ENCODE measurements at places on chromosomes 11 and 22.

GRCh38 chr22:31561238-31561887 lies 65.0 kb downstream of the SFI1 start:
- peak; percentile 75 for DNase-seq

- DNase-seq, result no peak
Measured at GRCh38 chr11:62863687-62864335, 16.9 kb upstream of the SLC3A2 start.

GRCh38 chr11:91350931-91351330 lies 873.7 kb upstream of the FAT3 start:
- no peak for DNase-seq

GRCh38 chr11:98531576-98531975 lies 489.2 kb upstream of the CNTN5 start:
- no peak for DNase-seq

- DNase-seq, result peak; percentile 64
Measured at GRCh38 chr22:20803696-20804324, 29.9 kb downstream of the SERPIND1 start.

DNA sequence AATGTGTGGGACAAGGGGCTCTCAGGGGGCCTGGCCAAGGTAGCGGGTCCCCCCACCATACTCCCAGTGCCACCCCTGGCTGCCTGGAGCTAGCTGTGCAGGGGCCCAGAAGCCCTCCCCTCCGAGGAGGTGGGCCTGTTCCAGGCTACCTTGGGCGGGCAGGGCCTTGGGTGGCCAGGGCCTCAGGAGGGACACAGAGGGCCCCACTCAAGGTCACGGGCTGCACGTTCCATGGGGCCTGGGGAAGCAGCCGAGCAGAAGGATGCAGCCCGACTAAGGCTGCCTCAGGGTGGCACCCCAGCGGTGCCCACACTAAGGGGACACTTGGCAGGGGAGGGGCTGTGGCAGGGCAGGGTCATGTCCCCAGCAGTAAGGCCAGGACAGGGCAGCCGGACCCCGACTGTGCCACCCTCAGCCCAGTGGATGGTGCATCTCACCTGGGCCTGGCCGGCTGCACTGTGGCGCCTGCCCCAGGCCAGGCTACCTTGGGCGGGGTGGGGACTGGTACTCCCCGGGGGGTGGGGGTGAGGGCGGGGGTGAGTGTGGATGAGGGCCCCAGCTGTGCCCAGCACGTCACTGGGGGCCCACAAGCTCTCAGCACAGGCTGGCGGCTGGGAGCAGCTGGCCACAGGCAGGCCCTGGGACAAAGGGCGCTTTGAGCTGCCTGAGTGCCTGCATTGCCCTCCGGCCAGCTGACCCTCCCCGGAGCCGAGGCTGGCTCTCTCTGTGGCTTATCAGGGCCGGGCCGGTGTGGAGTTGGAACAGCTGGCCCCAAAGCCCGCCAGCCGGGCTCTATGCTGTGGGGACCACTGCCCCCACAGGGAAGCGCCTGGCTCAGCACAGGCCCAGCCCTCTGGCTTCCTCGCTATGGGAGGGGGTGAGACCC lies 117.1 kb downstream of the KCNQ1 start:
- no peak for DNase-seq

GRCh38 chr11:45305874-45306623 lies 19.9 kb upstream of the SYT13 start:
- DNase-seq, result peak; percentile 19

DNA sequence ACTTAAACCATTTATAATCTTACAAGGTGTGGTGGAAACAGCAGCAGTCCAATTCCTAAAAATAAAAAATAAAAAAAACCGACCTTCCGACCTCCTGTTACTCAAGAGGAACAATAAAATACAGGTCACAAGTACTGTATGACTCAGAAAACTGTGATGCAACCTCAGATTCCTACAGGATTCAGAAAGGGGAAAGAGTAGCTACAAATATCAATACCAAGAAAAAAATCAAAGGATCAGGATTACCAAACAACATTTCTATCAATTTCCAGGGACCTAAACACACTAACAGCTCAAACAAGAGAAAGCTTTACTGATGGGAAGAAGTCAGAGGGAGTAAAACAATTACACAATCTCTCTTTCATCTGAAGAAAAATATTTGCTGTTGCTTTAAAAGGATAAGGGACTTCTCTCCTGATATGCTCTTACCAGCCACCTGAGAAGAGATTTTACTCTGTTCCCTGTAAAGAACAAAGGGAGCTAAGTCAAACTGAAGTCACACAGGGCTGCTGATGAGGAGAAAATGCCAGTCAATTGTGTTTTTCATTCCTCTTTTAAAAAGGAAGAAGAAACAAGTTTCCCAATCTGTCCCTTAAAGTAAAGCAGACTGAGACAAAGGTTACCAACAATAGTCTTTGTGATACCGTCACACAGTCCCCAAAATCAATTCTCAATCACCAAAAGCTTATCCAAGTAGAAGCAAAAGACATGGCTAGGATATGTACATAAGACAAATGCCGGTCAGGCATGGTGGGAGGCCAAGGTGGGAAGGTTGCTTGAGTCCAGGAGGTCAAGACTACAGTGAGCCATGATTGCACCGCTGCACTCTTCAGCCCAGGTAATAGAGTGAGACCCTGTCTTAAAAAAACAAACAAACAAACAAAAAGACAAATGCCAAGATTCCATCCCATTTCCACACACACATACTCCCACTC lies 39.3 kb downstream of the AMBRA1 start:
- no peak for DNase-seq

GRCh38 chr22:47233316-47234243 lies 471.1 kb downstream of the TBC1D22A start:
- DNase-seq, result no peak

DNA sequence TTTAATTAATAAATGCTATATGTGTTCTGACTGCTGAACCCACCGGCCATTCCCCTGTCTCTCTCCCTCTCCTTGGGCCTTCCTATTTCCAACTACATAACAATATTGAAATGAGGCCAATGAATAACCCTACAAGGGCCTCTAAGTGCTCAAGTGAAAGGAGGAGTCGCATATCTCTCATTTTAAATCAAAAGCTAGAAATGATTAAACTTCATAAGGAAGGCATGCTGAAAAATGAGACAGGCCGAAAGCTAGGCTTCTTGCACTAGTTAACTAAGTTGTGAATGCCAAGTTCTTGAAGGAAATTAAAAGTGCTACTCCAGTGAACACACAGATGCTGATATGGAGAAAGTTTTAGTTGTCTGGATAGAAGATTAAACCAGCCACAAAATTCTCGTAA lies 109.2 kb downstream of the TSPAN18 start:
- no peak for DNase-seq

DNA sequence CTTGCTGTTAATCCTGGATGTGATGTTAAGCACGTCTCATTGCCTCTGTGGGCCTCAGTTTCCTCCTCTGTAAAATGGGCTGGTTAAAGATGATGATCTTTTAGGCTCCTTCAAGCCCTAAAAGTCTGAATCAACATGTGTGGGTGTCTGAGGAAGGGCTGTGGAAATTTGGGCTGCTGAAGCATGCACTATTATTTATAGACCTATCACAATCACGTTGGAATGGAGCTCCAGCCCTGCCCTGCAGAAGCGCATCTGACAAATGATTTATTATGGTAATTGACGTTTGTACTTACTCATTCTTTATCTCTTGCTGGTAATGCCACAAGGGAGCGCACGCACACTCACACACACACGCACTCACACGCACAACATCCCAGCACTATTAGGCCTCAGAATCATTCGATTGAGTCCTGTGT lies 20.4 kb downstream of the P2RX3 start:
- no peak for DNase-seq

DNA sequence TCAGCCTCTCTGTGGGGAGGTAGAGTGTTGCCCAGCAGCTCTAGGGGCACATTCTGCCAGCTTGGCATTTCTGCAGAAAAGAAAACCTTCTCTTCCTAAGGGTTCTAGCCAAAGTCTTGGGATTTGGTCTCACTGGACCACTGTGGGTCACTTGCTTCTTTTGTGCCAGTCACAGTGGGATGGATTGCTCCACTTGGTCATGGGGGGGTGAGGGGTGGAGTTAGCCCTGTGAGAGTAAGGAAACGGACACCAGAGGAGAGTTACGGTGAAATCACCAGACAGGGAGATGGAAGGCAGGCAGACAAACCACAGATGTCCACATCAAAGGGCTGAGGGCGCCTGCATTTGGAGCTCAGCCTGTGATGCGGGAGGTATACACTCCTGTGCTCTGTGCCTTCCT lies 10.8 kb downstream of the SGSM1 start:
- DNase-seq, result no peak

DNA sequence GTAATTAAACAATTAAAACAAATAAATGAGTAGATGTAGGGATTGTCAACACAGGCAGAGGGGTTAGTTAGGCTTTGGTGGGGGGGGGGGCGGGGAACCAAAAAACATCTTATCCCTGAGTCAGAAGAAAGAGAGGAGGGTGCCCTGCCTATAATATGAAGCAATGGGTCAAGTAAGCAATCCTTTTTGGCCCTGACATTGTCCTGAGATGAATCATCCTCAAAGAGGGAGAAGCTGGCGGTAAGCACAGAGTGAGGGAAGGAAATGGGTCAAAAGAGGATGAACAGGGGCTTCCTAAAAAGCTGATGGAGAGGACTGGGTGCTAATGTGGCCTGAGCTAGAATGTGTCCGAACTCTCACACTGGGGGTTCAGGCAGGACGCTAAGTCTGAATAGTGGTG lies 4.7 kb downstream of the OLFML1 start:
- DNase-seq, result no peak

- DNase-seq, result no peak
Measured at GRCh38 chr11:62398011-62398994, 20.5 kb upstream of the SCGB1A1 start.

GRCh38 chr11:111452146-111452545 lies 60.0 kb downstream of the BTG4 start:
- DNase-seq, result peak; percentile 47

DNA sequence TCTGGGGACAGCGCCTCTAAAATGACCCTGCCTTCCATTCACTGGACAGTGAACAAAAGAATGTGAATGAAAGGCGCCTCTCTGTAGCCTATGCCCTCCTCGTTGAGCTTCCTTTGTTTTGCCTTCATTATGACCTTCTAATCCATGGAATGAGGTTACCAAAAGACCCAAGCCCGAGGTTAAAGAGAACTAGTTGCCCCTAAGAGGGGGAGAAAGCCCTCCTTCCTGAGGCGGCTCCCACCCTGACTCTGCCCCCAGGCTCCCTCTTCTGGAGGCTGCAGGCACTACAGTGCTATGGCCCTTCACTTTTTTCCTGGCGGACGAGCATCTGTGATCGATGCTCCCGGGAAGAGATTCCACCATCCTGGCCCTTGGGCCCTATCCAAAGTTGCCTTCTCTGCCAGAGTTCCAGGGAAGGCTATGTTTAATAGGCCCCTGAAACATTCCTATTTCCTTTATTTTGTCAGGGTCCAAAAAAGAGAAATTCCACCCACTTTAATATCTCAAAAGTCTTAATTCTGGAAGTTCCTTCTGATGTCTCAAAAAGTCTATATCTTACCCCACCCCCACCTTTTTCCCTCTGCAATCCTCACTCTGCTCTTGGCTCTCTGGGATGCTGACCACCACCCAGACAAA lies 147.3 kb downstream of the FEZ1 start:
- peak; percentile 74 for DNase-seq

DNA sequence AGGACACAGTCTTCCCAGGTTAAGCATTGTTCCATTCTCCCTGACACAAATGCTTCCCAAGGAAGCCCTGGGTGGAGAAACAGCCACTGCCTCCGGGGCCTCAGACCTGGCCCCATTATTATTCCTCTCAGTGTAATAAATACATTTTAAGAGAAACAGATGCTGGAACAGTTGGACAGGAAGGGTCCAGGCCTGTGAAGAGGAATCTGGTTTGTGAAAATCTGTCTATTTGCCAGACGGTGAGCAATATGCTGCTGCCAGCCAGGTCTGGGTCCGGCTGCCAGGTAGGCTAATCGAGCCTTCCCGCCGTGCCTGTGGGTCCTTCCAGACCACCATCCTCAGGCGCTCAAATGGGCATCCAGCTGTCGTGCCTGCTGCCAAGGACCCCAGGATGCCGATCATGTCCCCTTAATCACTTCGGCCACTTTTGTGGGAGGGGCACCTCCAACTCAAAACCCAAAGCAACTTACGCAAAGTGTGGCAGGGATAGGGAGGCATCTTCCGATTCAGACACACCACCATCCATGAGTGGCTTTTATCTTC lies 528.4 kb downstream of the MIAT start:
- DNase-seq, result no peak

DNA sequence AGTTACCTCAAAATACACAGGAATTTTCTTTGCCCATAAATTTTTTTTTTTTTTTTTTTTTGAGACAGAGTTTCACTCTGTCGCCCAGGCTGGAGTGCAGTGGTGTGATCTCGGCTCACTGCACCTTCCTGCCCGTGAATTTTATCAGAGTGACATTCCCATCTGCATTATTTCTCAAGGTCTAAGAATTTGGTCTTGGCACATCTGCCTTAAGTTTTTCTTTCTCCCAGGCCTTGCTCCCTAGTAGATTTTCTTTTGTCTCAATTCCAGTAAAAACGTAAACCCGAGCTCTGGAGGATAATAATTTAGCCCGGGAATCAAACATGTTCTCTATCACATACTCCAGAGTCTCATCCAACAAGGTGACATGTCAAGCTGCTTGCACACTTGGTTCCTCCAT lies 12.4 kb downstream of the TRIM6 start:
- no peak for DNase-seq

- DNase-seq, result no peak
Measured at GRCh38 chr11:119195680-119196079, 10.4 kb downstream of the NHERF4 start.

GRCh38 chr22:39616051-39616450 lies 45.5 kb downstream of the CACNA1I start:
- DNase-seq, result no peak

GRCh38 chr22:43449205-43449830 lies 37.5 kb downstream of the MPPED1 start:
- DNase-seq, result no peak

DNA sequence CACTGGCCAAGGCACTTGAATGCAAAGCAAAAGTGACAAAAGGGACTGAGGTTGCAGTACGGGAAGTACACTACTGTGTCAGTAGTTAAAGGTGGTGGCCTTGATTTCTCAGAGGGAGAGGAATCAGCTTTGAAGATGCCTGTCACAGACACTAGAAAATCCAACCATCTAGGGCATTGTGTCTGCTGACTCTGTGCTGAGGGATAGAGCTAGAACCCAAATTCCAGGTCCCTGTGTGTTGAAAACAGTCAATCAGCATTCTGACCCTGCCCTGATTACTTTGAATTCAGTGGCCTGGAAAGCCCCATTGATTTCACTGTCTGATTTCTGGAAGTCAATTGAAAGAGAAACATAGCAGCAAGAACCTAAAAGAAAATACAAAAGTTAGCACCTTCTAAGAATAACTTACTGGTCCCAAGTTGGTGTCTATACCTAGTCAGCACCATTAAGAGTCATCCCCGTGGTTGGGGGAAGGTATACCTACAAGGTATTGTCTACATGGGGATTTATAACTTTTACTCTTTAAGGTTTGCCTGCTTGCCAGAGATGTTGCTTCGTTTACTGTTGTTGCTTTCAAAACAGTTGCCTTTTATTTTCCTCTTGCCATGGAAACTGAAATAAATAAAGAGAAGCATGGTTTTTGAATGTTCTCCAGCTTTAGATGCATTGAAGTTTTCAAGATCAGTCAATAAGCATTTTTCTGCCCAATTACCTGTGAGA lies 97.3 kb downstream of the PDHX start:
- peak; percentile 75 for DNase-seq

GRCh38 chr11:15645201-15645600 lies 530.5 kb downstream of the INSC start:
- no peak for DNase-seq
